ENCODE measurements at places on chromosomes 3 and 15.

DNA sequence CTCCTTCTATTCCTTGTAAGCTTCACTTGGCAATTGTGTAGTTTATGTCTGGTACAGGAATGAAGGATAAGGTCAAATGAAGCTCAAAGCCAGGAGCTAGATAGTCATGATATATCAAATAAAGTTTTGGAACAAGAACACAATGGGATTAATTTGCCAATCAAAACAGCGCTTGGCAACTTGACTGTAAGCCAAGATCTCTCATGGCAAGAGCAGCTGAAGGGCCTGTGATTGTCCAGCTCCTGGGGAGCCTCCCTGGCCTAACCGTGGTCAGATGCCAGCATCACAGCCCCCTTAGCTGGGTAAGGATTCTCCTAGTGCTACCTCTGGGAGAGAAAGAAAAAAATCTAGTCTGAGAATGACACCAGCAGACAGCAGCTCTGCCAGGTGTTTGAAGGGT is 97.2 kb downstream of the LIPC start:
- DNase-seq = no peak

GRCh38 chr3:47636225-47636624 is 57.6 kb upstream of the CSPG5 start:
- DNase-seq = no peak

DNA sequence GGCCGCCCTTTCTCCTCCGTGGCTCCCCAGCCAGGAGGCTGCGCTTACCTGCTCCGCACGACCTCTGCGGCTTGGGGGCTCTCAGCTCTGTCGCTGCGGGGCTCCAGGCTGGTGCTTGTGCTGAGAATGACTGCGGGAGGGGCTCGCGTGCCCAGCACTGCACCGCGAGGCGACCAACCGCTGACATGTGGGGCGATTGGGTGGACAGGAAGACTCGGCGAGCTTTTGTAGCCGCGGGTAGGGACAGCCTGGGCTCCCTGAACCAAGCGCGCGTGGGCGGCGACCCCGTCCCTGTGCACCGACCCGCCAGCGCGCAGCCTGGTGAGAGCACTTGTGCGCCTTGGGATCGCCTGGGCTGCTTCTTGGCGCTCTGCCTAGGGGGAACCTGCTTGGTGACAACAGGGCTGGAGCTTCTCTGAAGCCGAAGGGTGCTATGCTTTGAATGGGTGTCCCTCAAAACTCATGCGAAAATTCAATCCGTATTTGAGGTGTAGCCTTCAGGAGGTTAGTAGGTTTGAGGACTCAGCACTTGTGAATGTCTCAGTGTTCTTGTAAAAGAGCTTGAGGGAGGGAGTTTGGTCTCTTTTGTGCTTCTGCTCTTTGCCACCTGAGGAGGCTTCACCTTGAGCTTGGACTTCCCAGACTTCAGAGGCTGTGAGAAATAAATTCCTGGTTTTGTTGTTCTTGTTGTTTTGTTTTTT is 50.4 kb downstream of the IL12A start:
- peak; percentile 30 for DNase-seq

- no peak for DNase-seq
These were observed 150.9 kb downstream of the CHDH start for GRCh38 chr3:53695324-53695690.

DNA sequence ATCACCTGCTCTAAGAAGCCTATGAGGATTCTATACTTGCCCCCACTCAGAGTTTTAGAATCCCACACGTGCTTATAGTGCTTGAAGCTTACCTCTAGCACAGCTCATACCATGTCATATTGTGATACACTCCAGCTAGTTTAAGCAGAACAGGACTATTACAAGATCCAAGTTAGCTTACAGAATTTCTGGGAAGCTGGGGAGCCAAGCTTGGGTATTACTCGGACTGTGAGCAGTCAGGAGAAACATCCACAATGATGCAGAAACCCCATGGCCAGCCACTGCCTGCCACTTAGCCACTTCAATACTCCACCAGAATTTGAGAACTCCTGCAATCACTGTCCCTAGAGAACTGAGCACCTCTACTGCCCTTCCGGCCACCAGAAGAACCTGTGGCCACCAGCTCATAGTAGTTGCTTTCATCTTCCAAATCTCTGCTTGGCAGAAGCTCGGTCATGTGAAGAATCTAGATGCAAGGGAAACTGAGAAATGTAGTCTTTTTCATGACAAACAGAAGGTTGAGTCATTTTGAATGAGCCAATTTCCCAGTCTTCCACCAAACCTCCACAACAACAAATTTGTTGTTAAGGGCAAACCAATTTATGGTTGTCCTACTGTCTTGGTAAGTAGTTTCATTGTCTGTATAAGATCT is 27.7 kb upstream of the SSR3 start:
- no peak for DNase-seq

GRCh38 chr3:69255928-69256327 is 130.0 kb downstream of the FRMD4B start:
- DNase-seq = no peak

GRCh38 chr3:4995500-4996053 is 16.3 kb downstream of the BHLHE40 start:
- DNase-seq = no peak

DNA sequence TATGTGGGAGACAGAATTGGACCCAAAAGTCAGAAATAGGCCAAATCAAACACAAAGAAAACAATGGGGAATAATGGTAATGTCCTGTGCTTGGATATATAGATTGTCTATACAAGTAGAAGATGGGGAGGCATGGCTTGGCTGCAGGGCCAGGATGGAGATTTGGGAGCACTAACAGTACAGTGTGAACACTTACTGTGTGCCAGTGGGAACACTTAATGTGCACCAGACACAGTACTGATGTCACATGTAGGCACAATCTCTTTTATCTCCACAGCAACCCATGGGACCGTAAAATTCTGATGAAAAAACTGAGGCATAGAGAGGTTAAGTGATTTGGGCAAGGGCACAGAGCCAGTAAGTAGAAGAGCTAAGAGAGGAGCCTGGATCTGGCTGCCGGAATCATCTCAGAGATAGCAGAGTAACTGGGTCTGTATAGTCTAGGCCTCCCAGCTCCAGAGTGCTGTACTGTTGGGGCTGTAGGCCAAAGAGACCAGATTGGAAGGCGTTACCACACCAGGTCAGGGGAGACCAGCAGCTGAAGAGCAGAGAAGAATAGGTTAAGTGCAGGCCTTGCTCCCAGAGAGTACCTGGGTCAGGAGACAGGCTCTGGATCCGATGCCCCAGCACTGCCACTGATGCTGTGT is 63.3 kb downstream of the RLBP1 start:
- DNase-seq = no peak

DNA sequence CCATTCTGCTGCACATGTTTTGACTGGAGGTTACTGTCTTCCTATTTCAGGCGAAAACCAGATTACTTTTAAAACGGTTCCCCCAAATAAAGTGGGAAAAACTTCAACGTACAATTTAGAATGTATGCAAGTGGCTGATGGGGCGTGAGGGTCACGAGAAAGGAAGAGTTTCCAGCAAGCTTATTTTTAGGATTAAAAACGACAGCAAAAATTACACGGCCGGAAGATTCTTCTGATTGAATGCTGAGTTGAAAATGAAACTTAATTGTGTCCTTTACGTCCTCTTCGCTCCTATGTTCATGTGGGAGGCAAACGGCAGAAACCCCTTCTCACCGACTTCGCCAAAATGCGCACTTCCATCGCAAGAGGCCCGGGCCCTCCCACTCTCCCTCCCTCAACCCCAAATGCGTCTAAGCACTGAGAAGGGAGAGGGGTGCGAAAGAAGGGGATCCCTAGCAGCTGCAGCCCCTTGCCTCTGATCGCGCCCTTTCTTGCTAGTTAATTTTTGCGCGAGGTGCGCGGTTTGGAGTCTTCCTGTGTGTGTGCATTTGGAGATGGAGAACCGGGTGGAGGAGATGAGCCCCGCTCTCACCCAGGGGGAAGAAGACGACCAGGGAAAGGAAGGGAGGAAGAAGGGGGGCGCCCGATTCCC is 656 bp downstream of the CD47 start:
- DNase-seq = peak; percentile 19

- no peak for DNase-seq
These were observed 31.9 kb downstream of the SEC61A1 start for GRCh38 chr3:128083980-128084674.

GRCh38 chr3:114650808-114651207 is 357.0 kb downstream of the TIGIT start:
- no peak for DNase-seq

DNA sequence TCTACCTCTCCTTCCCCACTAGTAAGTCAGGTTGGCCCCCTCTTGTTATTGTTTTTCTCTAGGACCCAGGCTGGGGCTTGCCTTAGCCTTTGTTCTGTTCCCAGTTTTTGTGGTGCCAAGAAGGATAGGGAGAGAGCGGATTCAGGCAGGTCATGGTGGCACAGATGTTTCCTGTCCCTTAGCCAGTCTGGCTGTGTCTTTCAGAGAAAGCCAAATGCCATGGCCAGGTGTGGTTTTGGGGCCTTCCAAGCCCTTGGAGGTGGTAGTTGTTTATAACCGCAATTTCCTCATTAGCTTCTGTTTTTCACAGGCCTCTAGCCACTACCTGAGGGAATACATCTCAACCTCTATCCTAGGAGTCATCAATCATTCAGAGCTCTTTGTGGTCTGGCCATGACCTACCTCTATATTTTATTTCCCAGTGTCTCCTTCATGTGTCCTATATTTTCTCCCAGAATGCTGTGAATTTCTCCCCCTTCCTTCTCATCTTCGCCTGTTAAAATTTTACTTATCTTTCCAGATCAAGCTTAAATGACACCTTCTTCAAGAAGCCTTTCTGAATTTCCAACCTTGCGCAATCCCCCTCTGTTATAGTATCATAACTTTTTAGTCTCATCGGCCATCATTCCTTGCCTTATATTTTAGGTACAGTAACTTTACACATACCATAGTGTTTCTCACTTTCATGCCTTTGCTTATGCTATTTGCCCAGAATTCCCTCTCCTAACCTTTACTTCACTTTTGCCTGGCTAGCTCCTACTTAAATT is 38.2 kb downstream of the TIMP4 start:
- no peak for DNase-seq

GRCh38 chr3:46524008-46524407 is 26.2 kb downstream of the RTP3 start:
- no peak for DNase-seq

GRCh38 chr3:147930232-147930807 is 521.2 kb downstream of the ZIC1 start:
- no peak for DNase-seq

GRCh38 chr15:42062284-42062806 is 32.0 kb downstream of the PLA2G4D start:
- no peak for DNase-seq

GRCh38 chr3:122102191-122102935 is 47.2 kb downstream of the CD86 start:
- no peak for DNase-seq

DNA sequence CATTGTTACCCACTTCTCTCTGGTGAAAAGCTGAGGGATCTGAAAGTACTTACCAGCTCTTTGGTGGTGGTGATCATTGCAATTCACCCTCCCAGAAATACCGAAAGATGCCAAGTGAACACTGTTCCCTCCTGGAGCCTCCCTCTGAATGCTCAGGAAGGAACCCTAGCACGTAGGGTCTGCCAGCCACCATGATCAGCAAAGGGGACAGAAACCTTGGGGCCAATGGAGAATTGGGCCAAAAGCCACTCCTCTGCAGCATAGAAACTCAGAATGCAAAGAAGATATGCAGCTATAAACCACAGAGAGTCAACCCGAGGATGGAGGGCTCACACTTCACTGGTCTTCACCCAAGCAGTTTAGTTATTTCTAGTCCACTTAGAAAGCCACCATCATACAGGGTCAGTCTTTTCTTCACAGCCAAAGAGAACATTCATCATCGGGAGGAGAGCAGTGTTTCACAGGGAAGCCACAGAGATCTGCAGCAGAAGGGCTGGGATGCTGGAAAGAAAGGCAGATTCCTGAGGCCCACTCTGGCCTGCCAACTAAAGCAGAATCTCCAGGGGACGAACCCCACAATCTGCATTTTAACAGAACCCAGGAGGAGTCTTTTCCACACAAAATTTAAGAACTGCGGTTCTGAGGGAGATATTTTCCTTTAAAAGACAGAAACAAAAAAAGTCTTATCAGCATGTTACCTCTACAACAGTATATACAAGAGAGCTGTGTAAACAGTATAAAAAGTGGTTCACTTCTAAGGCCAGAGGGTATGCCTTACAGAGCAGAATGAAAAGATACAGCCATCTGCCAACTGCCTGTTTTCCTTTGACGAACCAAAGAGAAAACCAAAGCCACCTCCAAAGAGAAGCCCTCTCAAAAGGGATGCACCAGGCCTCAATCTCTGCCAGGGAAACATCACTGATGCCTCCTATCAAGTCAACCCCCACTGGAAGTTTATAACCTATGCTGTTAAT is 11.3 kb downstream of the TBC1D2B start:
- no peak for DNase-seq

DNA sequence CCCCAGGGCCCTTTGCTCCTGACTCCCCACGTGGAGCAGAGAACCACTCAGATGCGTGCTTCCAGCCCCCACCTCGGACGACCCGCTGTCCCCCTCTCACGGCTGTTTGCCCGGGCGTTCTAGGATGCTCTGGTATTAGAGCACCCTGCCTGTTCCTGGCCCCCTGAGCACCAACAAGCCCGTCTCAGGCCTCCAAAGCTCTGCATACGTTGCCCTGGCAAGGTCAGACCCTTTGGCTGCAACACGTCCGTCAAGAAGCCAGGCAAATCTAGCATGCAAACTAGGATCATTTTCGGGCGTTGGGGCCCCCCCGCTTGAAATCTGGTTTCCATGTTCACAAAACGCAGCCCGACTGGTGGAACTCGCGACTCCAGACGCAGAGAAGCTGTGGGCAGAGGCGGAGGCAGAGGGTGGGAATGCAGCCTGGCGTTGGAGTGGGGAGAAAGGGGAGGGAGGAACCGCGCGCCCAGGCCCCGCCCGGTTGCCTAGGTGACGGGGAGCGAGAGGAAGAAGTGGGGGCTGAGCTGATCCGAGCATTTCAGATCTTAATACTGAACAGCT is 86.2 kb upstream of the PIAS1 start:
- peak; percentile 73 for DNase-seq

GRCh38 chr3:62797132-62797531 is 78.1 kb downstream of the CADPS start:
- no peak for DNase-seq

DNA sequence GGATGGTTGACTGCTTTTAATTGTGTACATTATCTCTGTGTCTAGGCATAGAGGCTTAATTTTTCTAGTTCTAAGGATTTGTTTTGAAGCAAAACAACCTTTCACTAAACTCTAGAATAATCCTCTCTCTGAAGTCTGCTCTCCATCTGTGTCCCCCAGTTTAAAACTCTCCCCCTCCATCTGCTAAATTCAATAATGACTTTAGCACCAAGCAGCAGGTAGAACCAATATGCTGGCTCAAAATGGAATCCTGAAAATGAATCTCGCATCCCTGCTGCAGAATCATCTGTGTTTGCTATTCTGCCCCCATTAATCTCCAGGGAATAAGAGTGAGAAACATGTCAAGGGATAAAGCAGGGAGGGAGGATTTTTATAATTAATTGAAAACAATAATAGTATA is 111.8 kb downstream of the TUSC7 start:
- DNase-seq = no peak

DNA sequence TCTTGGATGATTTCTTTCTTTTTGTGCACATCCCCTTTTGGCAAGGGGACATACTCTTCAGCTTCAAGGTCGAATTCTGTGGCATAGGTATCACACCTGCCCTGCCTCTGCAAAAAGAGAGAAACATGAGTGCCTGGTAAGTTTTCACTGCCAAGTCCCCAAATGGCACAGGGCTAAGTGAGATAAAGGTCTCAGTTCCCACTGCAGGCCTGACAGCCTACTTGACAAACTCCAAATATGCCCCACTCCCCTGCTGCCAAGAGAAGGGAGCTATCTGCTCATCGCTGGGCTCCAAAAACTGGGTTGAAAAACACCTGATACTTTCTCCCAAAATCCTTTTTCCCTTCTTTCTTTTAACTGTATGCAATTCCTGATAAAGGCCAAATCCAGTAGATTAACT is 23.0 kb downstream of the RUVBL1 start:
- DNase-seq = no peak
